ENCODE measurements at places on chromosomes 4 and X.
A peak's percentile ranks its signal among the peaks of the same experiment; 100 is the strongest.

DNA sequence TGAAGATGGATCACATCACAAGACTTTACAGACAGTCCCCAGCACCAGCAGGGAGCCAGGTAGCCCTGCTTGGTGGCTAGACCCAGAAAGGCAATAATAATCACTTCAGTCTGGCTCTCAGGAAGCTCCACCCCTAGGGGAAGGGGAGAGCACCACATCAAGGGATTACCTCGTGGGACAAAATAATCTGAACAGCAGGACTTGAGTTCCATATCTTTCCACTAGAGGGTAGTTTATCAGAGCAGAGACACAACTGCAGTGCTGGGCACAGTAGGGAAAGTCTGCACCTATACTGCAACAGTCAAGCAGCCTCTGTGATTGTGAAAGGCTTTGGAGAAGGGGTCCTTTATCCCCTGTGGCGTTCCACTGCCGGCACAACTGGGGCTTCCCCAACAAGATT is 547.0 kb upstream of the POU3F4 start:
- no peak for ATAC-seq

DNA sequence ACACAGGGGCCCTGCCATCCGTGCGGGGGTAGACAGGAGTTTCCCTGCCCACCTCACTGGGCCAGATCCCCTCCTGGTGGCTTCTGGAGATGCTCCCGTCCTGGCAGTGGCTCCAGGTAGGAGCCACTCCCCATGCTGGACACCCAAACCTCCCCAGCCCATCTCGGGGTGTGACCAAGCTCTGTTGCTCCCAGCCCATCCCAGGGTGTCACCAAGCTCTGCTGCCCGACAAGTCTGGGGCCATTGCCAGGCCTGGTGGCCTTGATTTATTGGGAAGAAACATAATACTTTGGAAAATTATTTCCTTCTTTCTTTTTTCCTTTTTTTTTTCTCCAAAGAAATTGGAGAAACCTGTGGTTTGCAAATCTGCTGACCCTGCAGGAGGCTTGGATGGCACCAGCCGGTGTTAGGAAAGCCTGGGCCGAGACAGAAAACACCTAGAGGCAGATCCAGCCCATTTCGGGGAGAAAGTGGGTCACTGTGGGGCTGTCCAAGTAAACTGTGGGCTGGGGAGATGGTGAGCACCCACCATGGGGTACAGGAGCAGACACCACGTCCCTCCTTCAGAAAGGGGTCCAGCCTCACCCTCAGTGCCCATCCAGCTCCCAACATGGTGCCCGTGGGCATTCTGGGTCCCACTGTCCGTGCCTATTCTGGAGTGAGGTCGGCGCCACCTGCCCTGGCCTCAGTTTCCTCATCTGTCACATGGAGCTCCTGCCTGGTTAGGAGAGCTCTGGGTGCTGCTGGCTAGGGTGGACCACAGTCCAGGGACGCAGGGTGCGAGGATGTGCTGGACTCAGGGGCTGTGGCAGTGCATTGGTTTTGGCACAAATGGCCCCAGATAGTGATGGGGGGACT is 59.4 kb upstream of the ADRA2C start:
- no peak for ATAC-seq

GRCh38 chr4:66032571-66032970 is 362.3 kb upstream of the EPHA5 start:
- ATAC-seq, result no peak

GRCh38 chr4:25547343-25547742 is 108.3 kb upstream of the SLC34A2 start:
- ATAC-seq, result no peak

DNA sequence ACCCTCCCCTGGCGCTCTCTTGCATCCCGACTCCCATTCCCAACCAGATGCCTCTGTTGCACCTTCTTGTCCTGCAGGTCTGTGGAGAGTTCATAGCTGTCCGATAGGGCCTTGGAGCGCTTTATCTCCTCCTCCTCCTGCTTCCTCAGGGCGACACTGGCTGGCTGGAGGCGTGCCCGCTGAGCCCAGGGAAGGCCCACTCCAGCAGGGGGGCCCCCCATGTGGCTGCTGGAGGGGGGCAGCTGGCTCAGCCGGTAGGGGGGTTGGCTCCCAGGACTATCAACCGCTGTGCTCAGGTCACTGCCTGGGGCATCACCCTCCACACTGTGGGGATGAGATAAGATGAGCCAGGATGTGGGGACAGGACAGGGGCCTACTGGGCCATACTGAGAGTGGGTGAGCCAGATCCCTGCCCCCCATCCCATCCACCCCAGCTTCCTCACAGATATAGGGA is 25.6 kb downstream of the IQSEC2 start:
- no peak for ATAC-seq

DNA sequence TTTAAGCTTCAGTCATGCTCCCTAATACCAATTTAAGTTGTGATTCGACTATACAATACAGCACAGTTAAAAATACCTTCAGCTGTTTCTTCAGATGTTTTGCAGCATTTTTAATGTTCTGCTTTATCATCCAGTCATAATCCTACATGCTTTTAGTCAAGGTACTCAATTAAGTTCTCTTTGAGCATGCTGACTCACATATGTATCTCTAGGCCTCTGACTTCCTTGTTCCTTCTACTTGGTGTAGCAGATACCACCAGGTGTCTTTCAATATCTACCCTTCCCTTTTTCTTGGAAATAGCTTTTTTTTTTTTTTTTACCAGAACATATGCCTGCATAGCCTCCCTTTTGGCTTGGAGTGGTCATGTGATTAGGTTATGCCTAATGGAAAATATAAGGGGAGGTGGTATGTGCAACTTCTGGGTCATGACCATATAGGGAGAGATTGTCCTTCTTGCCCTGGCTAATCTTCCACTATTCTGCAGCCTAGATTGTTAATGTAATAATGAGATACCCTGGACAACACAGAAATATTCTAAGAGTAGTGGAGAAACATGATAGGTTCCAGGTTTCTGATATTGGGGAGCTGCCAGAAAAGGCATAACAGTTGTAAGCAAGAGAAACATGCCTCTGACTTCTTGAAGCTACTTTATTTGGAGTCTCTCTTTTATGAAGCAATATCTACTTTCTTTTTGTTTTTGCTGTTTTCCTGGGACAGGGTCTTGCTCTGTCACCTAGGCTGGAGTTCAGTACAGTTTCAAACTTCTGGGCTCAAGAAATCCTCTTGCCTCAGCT is 737.2 kb upstream of the SLIT2 start:
- no peak for ATAC-seq

DNA sequence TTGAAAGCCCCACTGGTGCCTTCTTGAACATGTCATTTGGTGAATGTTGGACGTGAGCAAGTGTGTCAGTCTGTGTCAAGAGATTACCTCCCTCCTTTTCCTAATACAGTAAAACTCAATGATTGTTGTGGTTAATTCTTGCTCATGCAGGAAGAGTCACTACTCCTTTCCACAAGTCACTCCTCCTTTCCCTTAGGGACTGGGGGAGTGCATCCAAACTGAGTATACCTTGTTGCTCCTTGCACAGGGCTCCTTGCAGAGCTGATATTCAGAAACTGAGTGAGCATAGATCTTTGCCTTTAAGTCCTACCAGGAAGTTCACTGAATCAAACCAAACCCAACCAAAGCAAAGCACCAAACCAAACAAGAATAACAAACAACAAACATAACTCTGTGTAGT is 63.9 kb downstream of the GPR50 start:
- ATAC-seq, result no peak

GRCh38 chrX:76148753-76149152 is 24.1 kb upstream of the PBDC1 start:
- ATAC-seq, result peak; percentile 24

DNA sequence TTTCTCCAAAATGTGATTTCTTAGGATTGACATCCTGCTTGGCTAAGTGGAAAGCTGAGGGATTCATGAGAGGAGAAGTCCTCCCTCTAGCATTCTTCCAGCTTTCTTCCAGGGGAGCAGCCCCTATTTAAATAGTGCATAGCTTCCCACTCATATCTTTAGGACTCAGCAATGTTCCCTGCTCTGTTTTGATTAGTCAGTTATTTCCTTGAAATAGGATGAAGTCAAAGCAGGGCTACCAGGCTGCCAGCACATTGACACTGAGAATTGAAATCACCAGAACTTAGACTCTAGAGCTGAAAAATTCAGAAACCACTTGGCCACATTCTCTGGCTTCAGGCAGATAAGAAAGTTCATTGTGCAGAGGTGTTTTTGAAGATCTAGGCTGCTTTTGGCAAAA is 74.7 kb upstream of the SMAD1 start:
- ATAC-seq, result no peak

DNA sequence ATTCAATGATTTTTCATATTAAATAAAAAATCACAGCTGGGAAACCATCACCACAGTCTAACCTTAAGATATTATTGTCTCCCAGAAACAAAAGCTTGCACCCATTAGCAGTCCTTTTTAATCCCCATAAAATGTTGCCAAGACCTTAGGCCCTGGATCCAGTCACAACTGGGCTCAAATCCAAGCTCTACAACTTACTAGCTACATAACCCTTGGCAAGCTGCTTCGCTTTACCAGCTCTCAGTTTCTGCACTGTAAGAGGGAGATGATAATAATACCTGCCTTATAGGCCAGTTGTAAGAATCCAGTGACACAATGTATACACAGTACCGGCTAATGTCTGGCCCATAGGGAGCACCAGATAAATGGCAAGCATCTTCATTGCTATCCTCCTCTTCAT is 400.9 kb upstream of the FGF13 start:
- no peak for ATAC-seq

DNA sequence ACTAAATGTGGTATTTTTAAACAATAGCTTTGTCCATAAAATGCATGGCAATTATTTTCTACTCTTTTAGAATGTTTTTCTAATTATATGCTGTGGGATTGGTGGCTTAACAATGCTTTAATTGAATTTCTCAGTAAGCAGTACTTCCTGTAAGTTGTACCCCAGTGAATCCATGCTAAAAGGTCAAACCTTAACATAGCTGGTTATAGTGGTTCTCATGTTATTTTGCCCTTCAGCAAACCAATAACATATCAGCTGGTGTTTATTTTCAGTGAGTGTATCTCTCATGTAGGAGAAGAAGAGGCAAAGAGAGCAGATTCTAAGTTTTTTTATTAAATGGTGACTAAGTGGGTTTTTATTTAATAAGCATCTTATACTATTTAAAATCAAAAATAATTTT is 41.5 kb downstream of the BTC start:
- ATAC-seq, result no peak

- no peak for ATAC-seq
These were observed 165.0 kb downstream of the FHIP1A start for GRCh38 chr4:151573945-151574344.

DNA sequence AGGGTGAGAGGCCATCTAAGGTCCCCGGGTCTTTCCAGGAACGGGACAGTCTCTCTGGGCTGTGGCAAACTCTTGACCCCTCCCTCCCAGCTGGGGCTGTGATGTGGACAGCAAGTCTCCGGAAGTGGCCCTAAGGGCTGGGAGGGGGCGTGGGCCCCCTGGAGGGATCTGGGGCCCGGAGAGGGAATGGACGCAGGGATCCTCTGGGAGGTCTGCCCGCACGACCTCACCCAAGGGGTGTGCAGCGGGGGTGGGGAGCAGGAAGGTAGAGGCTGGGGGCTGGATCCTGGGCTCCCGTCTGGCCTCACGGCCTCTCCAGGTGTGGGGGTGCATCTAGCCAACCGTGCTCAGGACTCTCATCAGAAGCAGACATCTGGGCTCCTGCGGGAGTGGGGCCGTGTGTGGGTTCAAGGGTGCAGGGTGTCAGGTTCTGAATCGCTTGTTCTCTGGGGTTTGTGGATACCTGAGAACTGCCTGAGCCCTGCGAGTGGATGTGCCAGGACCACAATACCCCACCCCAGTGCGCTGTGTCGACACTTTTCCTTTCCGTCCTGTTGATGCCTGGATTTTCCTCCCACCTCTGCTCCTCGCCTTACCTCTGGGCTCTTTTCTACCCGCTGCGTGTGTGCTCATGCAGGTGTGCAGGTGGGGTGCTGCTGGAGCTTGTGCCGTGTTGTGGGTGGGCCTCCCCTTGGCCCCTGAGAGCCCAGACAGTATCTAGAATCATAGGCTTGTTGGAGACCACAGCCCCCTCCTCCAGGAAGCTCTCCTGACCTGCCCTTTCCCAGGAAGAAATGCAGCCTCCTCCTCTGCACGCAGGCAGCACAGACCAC is 915 bp downstream of the CPZ start:
- ATAC-seq, result no peak

DNA sequence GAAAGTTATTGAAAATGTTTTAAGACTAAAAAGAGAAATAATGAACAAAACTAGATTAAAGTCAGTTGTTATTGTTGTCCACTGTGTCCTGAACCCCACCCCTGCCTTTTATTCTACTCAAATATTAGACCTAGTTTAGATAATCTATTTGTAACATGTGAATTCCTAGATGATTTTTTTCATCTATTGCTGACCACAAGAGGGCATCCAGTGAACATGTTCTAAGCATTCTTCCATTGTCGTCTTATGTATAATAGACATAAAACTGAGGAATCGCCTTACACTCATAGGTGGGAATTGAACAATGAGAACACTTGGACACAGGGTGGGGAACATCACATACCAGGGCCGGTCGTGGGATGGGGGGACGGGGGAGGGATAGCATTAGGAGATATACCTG is 36.4 kb upstream of the HPRT1 start:
- no peak for ATAC-seq

DNA sequence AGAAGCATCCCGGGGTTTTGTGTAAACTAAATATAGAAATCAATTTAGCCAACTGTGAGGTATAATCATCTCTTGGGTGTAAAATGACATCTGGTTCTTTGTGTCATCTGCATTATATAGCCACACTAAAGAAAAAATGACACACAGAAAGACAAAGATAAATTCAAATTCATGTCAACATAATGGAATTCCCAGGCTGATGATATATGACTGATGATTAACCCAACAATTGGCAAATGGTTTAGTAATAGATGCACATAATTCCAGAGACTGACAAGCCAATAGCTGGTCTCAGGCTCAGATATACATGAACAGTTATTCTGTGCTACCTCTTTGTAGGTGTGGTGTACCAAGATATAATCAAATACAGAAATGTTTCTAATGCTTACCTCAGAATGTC is 375.4 kb upstream of the PITX2 start:
- ATAC-seq, result no peak

Measured in activated CD4-positive, CD25-positive, alpha-beta regulatory T cell treated with anti-CD3 and anti-CD28 coated beads, Interleukin-2, amount 50 U/mL, for 24 hours (primary cell).